ENCODE measurements at places on chromosomes 2 and 18.

DNA sequence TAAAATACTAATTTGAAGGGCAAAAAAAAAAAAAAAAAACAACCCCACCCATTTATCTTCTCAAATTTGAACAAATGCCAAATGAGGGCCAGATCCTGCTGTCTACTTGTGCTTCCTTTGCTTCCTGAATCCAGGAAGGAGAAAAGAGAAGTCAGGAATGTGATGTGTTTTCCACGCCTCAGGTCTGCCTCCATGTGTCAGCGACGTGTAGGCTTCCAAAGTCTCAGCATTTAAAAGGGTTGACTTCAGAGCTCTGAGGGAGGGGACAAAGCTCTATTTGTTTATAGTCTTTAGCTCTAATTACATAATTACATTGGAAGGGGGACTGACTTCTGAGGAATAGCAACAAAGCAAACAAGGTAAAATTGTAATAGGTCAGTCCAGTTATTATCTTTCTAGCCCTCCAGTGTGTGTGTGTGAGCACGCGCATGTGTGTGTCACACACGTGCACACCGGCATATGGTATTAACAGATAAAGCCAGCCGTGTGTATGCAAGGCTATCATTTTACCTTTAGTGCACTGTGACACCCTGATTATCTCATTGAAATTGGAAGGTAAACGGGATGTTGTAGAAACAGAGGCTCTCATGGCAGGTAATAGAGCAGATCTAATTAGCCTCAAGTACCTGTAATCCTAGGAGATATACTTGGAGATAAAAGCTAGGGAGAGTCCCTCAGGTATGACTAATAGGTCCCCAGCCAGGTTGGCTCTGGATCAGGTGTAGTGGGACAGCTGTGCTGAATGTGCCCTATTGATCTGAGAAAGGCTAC lies 911.4 kb upstream of the ZEB2 start:
- DNase-seq = peak; percentile 99

GRCh38 chr2:171469176-171469575 lies 35.1 kb downstream of the DCAF17 start:
- DNase-seq = no peak

DNA sequence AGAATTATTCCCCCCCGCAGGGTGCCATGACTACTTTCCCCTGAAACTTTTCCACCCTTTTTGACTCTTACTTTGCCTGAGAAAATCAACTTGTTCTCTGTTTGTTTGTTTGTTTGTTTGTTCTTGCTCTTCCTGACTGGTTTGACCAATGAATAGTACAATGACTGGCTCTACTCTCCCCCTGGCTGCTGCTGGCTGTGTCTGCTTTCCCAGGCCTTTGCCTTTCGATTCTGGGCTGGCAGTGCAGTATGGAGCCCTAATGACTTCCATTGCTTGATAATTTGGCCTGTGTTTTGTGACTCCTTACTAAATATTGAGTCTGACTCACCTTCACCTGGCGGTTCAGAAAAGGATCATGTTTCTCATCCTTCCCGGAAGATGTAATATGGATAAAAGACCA lies 241.1 kb downstream of the TMEM182 start:
- no peak for DNase-seq

GRCh38 chr2:200449149-200449548 lies 60.7 kb downstream of the KCTD18 start:
- DNase-seq = no peak

DNA sequence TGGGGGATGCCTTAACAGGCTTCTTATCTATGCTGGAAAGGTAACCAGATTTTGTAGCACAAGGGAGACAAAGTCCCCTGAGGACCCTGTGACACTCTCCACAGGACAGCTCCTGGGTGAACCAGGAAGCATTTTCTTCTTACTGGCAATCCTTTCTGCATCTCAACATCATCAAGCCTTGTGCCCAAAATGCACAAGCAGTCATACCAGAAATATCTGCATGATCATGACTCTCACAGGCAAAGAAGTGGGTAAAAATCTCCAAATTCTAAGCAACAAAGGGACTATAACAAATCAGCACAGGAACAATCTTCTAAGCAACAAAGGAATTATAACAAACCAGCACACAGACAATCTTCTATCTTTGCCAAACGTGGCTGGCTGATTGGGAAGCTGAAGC lies 99.1 kb upstream of the CD226 start:
- no peak for DNase-seq

Measured in NCI-H2029 treated with DMSO at 0.1 percent for 48 hours (cell line).